ENCODE measurements at places on chromosomes 2 and 18.

DNA sequence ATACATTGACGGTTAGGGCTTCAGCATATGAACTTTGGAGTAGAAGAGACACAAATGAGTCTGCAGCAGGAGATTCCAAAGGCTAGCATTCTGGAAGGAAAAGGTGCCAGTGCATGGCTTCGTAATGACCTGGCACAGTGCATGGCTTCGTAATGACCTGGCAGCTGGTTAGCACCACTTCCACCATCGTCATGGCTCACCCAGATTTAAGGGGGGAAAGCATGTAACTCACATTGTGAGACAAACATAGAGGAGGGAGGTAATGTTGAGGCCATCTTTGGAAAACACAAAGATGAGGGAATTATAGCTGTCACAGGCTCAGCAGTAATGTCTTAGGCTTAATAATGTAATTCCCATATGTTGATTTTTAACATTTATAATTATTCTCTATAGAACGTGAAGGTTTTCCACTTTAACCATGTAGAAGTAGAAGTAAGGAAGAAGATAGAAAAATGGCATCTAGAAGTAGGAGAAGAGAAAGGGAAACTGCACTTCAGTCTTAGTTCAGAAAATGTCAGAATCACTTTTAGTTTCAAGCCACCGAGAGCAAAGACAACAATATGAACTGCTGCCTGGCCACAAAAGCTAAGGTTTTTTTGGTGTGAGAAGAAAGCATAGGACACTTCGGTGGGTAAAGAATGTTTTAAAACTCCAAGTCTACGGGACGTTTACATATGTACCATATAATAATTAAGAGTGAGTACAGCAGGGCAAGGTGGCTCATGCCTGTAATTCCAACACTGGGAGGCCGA is 6.8 kb upstream of the STK25 start:
- DNase-seq: no peak

DNA sequence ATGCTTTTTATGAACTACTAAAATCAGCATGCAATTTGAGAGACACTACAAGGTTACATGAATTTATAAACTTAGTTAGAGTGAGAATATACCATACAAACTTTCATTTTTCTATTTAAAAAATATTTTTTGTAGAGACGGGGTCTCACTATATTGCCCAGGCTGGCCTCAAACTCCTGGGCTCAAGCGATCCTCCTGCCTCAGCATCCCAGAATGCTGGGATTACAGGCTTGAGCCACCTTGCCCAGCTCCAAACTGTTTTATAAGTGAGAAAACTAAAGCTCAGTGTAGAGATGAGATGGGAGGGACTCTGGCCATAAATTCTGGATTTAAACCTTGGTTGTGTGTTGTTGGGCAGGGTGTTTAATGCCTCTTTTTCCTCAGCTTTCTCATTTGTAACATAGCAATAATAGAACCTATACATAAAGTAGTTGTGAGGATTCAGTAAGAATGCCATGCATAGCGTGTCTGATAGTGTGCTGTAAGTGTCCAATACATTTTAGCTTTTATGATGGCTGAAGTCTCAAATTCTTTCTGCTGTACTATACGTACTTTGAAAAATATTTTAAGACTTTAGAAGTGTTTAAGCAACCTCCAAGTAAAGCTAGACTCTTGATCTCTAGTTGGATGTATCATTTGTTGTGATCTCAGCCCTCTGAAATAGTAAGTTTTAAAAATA is 9.7 kb downstream of the CAB39 start:
- no peak for DNase-seq

DNA sequence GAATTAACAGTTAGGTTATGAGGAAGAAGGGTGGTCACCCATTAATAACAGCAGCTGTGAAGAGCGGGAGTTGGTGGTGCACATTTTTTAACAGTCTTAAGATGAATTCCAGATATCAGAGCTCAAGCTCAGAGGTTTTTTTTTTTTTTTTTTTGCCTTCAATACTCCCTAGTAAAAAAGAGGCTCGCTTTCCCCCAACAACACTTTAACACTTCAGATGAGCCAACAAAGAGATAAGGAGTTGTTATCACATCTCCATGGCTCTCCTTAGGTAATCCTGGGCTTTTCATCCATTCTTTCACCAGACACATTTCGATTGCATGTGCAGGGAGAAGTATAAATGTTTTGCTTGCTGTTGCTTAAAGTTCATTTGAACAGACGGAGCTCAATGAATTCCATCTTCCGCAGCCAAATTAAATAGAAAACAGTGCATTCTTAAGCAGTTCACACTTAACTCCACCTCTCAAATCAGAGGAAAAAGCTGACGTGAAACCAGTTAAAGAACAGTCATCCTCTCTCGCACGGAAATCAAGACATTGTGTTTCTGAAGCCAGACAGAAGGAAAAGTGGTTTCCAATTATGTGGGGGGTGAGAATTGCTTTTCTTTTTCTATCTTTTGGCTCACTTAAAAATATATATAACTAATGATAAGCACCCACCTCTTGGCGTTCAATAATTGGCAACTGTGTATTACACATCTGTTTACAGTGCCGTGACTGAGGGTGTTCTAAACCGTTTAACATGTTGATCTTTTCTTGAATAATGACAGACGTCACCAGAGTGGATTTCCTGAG is 118.2 kb downstream of the ZNF521 start:
- DNase-seq: no peak

DNA sequence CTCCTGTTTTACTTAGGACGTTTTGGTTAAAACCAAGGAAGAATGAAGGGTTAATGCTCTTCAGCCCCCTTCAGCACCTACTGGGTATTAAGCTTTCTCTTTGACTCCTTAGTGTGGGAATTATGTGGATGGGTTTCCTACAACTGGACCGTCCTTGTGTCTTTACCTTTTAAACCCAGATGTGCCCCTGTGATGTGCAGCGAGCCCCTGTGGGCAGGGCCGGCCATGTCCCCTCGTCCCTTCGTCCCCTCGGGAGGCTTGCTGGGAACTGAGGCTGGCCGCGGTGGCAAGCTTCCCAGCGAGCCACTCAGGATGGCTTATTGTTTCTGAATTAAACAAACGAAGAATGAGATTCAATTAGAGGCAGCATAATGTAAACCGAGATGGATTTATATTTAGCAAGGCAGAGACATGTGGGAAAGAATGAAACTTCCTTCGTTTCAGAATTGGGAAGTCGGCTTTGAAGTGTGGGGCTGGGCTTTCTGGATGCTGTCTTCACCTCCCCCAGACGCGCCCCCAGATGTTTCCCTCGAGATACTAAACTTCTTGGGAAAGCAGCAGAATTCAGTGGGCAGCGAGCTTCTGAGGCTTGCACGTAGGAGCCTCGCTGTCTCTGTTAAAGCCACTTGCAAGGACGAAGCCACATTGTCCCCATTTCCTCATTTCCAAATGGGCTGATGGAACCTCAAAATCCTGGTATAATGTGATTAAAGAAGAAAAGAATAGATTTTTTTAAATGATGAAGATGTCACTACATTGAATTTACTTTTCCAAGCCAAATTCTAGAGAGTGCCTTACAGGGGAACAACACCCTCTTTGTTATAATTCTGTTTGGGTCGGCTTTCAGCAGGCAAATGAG is 146.0 kb downstream of the VAPA start:
- DNase-seq: no peak

Data from ureter (tissue), 1 donor.